ENCODE measurements at places on chromosomes 7 and 10.

DNA sequence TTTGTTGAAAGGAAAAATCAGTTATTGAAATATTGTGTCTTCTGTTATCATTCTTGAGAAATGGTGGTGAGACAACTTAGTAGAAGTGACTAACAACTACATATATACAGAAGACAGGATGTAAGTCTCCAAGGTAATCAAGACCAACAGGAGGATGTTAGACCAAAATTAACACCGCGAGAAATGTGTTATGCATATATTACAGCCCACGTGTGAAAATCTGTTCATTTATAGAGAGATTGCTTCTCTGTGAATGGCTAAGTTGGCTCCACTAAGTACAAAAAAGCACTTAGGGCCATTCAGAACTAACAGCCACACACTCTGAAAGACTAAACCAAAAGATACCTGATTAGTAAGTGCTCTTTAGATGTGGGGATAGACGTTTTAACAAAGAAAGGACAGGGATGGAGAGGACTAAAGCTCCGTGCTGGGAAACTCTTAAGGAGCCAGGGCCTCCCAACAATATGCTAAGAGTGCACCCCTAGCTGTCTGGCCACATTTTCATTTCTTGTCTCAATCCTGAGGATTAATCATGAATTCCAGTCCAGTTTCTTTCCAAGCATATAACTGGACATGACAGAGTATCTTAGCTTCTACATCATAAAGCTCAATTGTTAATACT, 26.5 kb downstream of the HDAC9 start:
- no peak for DNase-seq

DNA sequence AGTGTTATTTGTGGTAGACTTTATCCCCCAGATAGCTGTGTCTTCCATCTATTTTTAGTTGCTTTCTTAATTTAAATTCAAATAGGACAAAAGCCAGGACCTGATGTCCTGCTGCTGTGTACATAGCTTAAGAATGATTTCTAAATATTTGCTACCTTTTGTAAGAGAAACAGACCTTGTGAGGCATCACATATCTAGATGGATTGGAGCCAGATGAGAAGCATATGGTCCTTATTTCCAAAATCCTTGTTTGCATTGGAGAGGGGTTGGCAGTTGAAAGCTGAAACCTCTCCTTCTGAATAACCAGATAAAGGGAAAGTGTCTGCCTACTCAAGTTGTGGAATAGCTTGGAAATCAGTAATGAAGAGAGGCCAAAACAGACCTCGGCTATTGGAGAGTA, 50.7 kb upstream of the AMPH start:
- no peak for DNase-seq

DNA sequence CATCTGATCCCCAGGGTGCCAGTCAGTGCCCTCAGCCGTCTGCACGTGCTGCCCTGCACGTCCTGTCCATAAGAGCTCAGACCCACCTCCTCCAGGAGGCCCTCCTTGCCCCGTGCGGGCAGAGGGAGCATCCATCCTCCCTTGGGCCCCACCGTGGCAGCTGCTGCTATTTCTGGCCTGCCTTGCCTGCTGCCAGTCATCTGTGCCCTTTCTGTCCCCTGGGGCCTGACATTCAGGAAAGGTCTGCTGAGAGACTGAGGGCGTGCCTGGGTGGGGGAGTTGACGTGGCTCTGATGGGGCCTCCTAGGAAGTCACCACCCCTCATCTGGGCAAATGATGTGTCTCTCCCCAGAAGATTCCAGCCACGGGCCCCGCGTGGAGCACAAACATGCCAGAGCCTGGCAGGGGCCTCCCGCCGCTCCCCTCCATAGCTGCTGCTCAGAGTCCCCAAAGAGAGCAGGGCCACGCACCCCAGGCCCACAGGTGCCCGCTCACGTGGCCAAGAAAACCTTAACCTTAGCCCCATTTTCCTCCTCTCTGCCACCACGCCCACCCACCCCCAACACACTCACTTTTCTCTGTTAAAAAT, 21.8 kb downstream of the DPYSL4 start:
- DNase-seq, result no peak

GRCh38 chr10:88546497-88546896, 36.6 kb downstream of the RNLS start:
- DNase-seq, result no peak

DNA sequence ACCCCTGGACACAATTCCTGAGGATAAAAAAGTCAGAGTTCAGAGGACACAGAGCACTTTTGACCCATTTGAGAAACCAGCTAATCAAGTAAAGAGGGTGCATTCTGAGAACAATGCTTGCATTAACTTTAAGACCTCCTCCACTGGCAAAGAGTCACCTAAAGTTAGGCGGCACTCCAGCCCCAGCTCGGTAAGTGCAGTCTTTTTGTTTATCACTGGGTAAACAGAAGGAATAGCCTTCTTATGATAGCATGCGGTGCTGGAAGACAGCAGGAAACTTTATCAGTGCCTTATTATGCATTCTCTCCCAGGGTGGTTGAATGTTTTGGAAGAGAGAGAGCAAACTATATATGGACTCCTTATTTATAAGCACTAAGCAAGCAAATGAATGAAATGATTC, 130.5 kb downstream of the CDK14 start:
- no peak for DNase-seq

GRCh38 chr10:7529638-7530037, 118.8 kb upstream of the SFMBT2 start:
- DNase-seq, result no peak

DNA sequence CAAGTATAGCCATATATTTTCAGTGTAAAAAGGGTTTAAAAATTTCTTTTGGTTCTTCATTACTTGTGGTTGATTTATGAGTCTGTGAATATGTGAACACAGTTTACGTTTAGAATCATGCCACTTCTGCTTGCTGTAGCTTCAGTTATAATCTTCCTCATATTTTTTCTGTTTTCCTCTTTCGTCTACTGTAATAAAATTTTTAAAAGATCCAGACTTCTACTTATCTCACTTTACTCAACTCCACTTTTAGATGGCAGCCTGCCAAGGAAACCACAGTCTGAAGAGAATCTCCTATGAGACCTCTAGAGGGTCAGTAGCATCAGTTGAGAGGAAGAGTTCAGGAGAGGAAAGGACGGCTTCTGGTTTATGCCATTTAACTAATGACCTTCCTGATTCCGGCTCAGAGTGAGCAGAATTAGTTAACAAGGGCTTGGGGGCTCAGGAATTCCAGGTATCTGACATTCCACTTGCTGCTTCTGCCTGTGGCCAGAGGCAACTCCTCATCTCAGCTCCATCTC, 21.4 kb downstream of the CREB5 start:
- DNase-seq, result no peak

DNA sequence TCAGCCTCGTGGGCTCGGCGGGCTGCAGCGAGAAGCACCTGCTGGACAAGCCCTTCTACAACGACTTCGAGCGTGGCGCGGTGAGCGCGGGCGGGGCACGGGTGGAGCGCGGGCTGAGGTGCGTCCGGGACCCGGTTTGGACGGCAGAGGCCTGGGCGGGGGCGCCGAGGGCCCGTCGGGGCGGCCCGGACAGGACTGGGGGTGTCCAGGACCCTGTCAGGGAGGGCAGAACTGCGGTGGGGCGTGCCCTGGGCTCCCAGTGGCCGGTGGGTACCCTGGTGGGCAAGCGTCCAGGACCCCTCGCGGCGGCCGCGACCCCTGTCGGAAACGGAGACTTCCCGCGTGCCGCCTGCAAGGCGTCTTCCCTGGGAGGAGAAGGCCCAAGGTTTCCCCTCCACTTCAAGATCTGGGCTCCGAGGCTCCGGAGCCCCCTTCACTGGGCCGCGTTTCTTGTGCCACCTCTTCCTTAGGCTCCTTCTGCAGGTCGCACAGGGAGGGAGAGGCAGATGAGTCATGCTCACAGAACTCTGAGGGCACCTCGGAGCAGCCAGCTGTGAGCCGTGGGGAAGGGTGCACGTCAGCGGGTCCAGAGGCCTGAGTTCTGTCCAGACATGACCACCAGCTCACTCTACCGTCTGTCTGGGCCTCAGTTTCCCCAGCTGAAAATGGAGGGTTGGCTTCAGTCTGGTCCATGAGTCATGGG, 485 bp downstream of the ALOX5 start:
- no peak for DNase-seq

- DNase-seq, result no peak
These were observed 29.1 kb downstream of the FIGNL1 start for GRCh38 chr7:50421043-50421442.

DNA sequence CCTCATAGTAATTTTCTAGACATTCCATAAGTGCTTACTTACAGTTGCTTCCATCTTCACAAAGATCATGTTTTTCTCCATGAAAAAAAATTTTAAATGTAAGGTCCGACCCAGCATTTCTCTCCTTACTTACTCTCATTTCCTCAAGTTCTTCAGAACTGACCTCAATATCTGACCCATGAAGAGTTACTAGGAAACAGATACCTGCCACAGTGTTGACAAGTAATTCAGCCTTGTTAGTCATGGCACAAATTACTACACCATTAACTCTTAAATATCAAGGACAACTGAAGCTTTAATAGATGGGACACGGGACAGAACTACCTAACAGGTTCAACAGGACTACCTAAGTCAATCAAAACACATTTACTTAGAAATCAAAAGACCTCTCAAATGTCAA, 316.2 kb downstream of the POM121L12 start:
- no peak for DNase-seq

- no peak for DNase-seq
These were observed 15.9 kb downstream of the LAMB4 start for GRCh38 chr7:108114117-108114841.

- no peak for DNase-seq
These were observed 220.2 kb downstream of the EMX2 start for GRCh38 chr10:117762819-117763172.

- DNase-seq, result peak; percentile 30
These were observed 613 bp downstream of the USP6NL start for GRCh38 chr10:11610826-11611247.

DNA sequence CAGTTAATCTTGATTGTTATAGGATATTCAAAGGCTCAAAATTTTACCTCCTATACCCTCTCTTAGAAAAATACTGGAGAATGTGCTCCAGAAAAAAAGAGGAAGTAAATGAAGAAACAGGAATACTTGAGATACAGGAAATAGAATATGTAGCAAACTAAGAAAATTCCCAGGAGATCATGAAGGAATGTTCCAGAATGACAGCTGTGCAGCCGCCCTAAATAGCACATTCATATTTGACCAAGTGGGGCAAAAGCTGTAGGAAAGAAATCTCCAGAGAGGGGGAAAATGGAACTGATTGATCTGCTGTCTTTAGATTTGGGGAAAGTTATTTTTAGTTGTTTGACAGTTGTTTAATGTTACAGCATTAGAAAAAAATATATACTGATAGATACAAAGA, 46.2 kb upstream of the ZEB1 start:
- no peak for DNase-seq

GRCh38 chr10:3484306-3485056, 300.5 kb downstream of the KLF6 start:
- no peak for DNase-seq

DNA sequence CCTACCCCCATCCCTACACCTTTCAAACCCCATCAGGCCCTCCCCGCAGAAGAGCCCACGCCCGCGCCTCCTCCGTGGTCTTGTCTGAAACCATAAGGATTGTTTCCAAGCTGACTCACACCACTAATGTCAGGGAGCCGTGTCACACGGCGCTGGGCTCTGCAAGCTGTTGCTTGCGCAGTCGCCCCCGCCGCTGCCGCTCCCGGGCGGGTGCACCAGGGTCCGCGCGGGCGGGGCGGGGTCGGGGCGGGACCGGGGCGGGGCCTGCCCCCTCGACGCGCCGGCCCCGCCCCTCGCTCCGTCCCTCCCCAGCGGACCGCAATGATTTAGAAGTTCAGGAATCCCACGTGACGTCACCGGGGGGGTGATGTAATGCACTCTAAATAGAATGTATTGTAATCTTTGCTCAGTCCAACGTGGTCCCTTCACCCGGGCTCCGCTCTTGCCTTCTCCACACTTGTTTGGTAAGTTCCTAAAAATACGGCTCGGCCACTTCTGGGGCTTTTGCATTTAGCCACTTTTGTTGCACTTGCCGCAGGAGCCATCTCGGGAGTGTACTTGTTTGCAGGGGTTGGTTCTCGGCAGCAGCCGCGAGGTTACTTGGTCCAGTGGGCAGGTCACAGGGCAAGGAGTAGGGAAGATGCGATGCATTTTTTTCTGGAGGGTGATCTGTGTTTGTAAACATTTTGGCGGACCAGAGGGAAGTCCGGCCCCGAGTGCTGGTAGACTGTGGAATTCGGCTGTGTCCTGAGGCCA, 3.2 kb upstream of the CREB5 start:
- peak; percentile 91 for DNase-seq

GRCh38 chr10:29969255-29970011, 90.0 kb downstream of the JCAD start:
- no peak for DNase-seq

DNA sequence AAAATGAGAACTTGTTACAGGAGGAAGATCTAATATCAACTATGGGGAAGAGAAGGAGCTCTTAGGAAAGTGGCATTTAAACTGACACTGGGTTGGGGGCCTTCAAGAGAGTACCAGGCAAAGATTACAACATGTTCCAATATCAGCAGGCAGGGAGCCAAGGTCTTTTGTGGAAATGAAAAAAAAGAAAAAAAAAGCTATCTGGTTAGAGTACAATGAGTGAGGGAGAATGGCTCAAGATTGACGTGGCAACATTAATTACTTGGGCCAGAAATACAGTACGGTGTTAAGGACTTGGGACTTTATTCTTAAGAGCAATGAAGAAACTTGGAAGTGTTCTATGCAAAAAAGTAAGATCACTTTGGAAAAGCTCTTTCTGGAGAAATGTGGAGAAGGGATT, 132.3 kb upstream of the CDK1 start:
- DNase-seq, result no peak

DNA sequence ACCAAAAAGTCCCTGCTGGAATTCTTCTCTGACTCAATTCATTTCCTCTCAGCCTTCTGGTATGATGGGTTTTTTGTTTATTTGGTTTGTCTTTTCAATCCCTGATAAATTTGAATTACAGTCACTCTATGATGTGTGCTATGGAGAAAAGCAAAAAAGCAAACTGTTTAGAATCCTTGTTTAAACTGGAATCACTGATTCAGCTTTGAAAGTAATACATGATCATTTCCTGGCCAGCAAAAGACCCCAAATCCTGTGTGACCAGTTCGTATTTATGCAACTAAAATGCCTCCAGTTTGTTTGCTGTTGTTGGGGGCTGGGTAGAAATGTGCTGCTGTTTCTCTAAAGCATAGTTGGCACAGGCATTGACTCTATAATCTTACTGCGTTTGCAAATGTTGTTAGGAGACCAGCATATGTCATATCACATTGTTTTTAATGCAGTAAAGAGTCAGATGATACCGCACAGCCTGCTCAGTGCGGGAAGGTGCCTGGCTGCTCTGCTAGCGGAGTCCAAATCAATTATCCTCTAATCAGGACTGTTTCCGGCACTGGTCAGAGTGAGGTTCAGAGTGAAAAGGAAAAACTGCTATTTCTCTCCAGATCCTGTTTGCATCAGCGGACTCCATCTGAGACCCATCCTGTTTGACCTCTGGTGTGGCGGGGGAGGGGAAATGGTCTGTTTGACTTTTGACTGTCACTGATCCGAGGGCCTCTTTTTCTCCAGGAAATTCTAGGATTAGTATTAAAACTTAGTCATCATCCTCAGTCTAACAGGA, 40.6 kb upstream of the ADD3 start:
- DNase-seq, result peak; percentile 44

- peak; percentile 83 for DNase-seq
These were observed 142.8 kb downstream of the ADK start for GRCh38 chr10:74293686-74294371.
